ACHN (cell line): ENCODE measurements at places on chromosomes 5 and 9.

- no peak for DNase-seq
Observed at GRCh38 chr5:74938250-74938933, 72.2 kb upstream of the FAM169A start.

DNA sequence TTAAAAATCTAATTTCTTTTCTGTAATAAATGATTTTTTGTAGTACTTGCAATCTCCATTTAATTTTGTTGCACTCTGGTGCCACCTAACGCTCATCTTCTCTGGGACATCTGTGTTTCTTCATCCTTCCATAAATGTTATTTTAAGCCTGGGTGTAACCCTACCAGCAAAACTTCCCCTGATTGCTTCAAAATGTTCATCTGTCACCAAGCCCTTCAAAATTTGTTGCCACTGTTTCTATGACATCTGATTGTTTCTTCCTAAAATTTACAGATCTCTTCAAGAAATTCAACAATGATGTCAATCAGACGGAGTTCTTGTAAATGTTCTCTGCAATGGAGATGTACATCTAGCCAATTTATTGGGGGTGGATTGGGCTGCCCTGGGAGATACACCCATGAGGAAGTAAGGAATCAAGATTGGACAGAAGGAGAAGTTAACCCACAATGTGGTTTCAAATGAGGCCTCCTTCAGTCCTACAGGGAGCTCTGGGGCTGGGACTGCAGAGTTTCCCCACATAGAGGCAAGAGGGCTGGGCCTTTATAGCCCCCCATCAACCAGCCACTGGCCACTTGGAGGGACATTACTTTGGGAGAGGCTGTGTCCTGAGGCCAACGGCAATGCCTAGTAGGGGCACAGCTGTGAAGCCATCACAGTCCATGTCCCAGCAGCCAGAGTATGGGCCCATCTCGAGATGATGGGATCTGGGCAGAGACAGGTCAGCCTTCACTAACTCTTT lies 23.3 kb downstream of the MCTP1 start:
- peak; percentile 37 for DNase-seq

- DNase-seq = no peak
Observed at GRCh38 chr9:129930743-129931142, 95.5 kb downstream of the USP20 start.

GRCh38 chr9:133004091-133004998 lies 25.9 kb downstream of the GFI1B start:
- DNase-seq = no peak

DNA sequence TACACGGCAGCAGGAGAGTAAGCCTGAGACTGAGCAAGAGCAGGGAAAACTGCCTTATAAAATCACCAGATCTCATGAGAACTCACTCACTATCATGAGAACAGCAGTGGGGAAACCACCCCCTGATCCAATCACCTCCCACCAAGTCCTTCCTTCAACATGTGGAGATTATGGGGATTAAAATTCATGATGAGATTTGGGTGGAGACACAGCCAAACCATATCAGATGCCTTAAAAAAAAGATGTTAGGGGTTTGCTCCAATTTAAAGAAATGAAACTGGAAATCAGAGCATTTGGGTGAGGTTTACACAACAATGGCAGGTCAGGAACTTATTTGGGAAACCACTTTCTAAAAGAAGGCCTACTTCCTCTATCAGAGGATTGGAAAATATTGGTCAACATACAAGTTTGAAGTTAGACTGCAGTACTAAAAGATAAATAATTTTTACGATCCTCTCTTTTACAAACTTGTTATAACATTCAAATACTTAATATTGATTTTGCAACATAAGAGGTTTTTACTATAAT lies 105.1 kb downstream of the FBN2 start:
- DNase-seq = no peak

GRCh38 chr9:125608489-125609224 lies 98.4 kb downstream of the MAPKAP1 start:
- DNase-seq = no peak

- no peak for DNase-seq
Observed at GRCh38 chr9:95980262-95981125, 105.0 kb downstream of the ERCC6L2 start.

GRCh38 chr9:81772144-81772543 lies 82.8 kb upstream of the TLE1 start:
- no peak for DNase-seq

- peak; percentile 8 for DNase-seq
Observed at GRCh38 chr5:14326035-14326903, 183.1 kb downstream of the TRIO start.

GRCh38 chr9:130932255-130933079 lies 6.6 kb downstream of the FIBCD1 start:
- peak; percentile 36 for DNase-seq

DNA sequence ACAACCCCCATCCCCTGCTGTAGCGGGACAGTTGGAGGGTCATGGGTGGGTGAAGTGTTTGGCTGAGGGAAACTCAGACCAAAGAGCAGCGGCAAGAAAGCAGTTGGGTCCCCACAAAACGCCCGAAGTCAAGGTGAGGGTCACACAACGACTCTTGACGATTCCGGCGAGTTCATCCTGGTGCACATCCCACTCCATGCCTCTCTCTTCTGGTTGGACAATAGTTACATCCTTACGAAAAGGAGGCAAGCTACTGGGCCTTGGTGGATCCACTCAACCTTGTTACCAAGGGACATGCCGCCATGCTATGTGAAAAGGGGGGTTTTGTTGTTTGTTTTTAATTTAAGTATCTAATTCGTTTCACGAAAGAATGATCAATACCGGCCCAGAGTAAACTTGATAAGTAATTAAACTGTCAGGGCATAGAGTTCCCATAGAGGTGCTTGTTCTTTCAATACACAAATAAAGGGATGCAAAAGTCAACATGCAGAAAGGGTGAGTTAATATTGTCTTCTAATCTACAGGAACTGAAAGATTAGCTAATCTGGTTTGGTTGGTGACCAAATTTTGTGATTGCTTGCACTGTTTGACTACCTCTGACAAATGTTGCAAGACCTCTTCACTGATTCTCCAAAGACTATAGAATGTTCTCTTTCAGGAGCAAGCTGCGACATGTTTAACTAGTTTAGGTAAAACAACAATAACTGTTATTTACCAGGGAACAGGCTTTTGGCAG lies 732 bp upstream of the SMIM15 start:
- peak; percentile 63 for DNase-seq

- no peak for DNase-seq
Observed at GRCh38 chr5:141528291-141528984, 39.6 kb downstream of the PCDHGC5 start.

DNA sequence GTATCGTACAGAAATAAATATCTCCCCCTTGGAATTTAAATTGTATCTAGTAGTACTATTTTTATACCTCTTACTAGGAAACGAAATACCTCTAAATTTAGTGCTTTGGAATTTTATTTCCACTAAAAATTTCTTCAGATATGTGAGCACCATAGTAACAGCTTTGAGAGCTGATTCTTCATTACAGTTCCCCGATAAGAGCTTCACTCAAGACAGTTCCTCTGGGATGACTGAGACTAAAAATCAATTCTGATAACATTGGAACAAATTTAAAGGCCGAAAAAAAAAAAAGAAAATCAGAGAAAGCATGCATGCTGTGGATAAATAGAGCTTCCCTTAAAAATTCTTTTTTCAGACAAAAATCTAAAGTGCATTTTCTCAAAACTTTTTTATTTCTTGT lies 68.5 kb upstream of the MEF2C start:
- no peak for DNase-seq

DNA sequence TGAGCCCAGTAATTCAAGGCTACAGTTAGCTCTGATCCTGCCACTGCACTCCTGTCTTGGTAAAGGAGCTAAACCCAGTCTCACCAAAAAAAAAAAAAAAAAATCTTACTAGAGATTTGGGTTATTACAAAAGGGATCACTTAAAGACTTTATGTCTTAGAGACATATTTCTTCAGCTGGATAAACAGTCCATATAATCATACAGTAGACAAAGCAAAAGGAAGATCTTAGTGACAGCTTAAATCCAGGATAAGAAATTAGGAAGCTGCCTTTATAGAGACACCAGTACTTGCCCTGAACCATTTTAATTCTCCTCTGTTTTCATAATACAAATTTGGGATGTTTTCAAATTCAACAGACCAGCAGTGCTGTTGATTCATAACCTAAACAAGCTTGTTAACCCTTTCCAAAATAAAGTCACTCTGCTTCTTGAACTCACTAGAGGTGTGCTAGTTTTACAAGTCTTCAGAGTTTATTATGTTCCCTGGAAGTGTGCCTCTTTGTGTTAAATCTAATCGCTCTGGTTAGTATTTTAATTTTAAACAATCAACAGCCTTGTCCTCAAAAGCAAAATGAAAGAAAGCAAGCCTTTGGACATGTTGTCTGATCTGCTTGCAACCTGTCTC lies 255.5 kb downstream of the ARRDC3 start:
- no peak for DNase-seq

DNA sequence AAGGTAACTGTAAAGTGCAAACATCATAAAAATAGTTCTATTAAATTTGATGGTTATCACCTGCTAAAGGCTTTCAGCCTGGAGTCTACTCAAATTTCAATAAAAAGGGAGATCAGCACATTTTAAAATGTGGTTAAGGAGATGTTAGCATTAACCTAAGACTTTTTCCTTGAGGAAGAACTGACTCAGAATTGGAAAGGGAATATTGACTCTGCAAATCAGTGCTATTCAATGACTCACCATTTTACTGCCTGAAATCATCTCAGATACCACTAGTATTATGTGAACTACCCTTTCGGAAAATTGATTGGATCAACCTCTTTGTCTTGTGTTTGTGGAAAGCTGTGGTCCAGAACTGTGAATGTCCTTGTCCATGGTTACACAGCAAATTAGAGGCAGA lies 113.3 kb downstream of the ADRB2 start:
- no peak for DNase-seq

- DNase-seq = no peak
Observed at GRCh38 chr5:146667633-146668272, 151.8 kb upstream of the GPR151 start.

GRCh38 chr9:132146039-132146438 lies 15.8 kb upstream of the NTNG2 start:
- DNase-seq = no peak

DNA sequence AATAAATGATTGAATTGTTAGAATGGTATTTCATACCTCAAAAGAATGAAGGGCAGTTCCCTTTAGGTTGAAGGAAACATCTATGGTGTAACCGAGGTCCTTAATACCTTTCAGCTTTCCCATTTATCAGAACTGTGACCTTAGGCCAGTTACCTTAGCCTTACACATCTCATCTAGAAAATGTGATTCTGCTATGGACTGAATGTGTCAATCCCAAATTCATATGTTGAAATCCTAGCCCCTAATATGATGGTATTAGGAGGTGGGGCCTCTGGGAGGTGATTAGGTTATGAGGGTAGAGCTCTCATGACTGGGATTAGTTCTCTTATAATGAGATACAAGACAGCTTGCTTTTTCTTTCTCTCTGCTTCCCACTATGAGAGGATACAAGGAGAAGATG lies 441.9 kb downstream of the PLK2 start:
- DNase-seq = no peak

DNA sequence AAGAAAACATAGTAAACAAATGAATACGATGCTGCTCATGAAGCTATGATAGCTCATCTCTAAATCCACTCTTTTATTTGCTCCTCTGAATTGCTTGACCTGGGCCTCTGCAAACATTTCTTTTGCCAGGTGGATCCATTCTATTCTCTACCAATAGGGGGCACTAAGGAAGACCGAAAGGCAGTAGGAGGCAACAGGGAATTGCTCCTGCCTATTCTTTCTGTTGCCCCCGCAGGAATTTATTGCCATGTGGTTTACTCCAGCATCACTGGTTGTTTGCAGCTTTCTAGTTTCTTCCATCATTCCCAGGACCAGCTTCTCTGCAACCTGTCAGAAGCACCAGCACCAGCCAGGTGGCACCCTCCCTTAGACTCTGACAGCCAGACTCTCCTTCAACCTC lies 5.3 kb downstream of the GAPT start:
- DNase-seq = peak; percentile 13

GRCh38 chr9:17191082-17191481 lies 56.2 kb downstream of the CNTLN start:
- DNase-seq = no peak
